ENCODE measurements at places on chromosomes 5 and 9. TPM values are rescaled to one million over a fixed set of nuclear protein-coding genes. Genes with fewer than 3 reads are reported as not detected.

OLFML2A gene
- total RNA-seq, result 89.3 TPM

ZFR gene
- 62.6 TPM for total RNA-seq

PFN3 gene
- not detected for total RNA-seq

RNF183 gene
- total RNA-seq, result not detected

LCN2 gene
- 1.8 TPM for total RNA-seq

RPS23 gene
- 4,424 TPM for total RNA-seq

CDKN2AIPNL gene
- 39.8 TPM for total RNA-seq

PCDHGB2 gene
- total RNA-seq, result 3.0 TPM

DMAC1 gene
- 18.4 TPM for total RNA-seq
